Renal cortex interstitium (tissue), 15 donors: ENCODE measurements at places on chromosomes 11 and 22. TPM values are rescaled to one million over a fixed set of nuclear protein-coding genes. Genes with fewer than 3 reads are reported as not detected.

DNA sequence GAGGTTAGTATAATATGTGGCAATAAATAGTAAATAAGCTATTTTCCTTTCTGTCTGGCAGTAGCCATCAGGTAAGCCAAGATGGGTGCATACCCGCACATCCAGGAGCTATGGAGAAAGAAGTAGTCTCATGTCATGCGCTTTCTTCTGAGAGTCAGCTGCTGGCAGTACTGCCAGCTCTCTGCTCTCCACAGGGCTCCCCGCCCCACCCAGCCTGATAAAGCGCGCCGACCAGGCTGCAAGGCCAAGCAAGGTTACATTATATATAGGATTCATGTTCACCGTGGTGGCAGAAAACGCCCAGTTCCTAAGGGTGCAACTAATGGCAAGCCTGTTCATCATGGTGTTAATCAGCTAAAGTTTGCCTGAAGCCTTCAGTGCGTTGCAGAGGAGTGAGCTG, 126.2 kb downstream of the ATG16L2 start:
- DNase-seq = no peak

DNA sequence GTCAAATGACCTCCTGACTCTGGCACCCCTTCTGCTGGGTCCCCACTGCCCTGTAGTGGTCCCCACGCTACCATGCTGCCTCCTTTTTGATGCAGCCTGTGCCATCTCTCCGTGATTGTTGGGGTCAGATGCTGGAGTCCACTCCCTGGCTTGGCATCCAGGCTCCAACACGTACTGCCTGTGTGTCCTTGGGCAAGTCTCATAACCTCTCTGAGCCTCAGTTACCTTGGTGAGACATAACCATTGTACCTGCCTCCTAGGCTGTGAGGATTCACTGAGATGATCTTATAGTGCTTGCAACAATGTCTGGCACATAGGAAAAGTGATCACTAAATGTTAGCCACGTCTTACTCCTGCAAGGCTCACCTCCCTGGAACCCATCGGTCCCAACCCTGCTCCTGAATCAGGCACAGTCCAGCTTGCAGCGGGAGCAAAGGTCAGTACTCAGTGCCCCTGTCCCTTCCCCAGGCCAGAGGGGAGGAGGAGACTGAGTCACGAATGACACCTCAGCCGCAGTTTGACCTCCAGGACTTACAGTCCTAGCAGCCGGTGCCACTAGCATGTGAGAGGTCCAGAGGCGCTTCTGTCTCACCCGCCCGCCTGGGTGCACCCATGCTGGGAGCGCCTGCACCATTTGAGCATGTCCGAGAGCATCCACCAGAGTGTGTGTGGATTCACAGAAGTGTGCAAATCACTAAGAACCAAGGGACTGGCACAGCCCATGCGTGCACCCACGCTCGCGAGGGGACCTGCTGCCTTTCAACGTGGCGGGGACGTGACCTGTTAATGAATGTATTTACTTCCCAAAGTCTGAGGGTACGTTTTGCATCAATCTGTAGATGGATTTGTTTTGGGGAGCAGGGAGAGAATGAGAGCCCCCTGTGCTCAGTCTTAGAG, 3.0 kb upstream of the APOA4 start:
- DNase-seq = no peak

GRCh38 chr11:112611771-112612170, 349.4 kb upstream of the NCAM1 start:
- DNase-seq = no peak

DNA sequence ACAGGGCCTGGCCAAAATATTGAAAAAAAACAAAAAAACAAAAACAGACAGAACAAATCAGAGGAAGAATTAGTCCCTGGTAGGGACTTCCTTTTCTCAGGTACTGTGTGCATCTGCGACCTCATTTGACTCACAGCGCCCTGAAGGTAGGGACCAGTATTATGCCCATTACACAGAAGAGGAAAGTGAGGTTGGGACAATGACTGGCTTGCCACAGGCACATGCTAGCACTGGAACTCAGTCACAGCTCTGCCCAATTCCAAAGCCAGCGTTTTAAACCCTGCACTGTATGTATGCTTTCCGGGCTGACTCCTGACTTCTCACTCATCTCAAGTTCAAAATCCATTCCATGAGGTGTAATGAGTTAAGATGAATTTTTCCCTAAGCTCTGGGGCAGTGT, 3.3 kb downstream of the SEC14L4 start:
- no peak for DNase-seq

GRCh38 chr11:9923280-9923679, 259.4 kb downstream of the SWAP70 start:
- no peak for DNase-seq

GRCh38 chr11:96241331-96241841, 101.6 kb downstream of the MAML2 start:
- no peak for DNase-seq

GRCh38 chr11:71102251-71102995, 150.0 kb downstream of the SHANK2 start:
- no peak for DNase-seq

DNA sequence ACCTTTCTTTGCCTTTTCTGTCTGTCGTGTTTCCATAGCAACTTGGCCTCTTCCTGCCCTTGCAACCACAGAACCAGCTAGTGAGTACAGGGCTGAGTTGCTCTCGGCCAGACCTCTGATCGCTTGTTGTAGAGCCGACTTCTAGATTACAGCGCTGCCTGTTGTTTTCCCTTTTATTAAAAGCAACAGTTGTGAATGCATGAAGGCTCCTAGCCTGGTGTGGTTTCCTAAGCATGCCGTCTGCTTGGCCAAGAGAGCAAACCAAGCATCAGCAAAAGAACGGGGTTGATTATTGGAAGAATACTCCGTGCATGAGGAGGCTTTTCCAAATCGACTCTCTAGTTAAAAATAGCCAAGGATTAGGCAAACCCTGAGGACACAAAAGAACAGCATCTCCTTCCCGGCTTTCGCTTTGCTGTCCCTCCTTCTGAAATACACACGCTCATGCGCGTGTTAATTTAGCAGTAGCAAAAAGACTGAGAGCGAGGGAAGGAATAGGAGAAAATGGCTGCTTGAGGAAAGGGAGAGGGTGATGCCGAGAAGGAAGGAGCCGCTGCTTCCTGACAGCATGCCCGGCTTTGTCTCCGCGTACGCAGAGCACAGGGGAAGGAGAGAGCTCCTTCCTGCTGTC, 71.5 kb upstream of the TTC12 start:
- no peak for DNase-seq

DNA sequence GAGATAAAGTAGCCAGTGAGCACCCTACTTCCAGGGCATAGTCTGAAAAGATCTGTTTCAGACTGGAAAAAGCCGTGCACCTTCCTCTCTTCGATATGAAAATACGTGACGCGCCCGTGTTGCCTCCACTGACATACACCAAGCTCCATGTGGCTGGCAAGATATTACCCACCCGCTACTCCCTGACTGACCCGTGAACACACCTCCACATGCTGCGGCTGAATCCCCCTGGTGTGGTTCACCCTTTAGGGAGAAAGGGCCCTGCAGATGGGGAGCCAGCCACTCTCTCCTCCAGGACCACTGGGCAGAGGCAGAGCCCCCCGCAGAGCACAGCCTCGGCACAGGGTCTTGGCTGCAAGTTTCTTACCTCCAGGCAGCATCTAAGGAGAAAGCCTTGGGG, 245.0 kb downstream of the BRD1 start:
- DNase-seq = no peak

NRXN2 gene
- polyA plus RNA-seq = 23.4 TPM

CALCA gene
- polyA plus RNA-seq = 18.4 TPM

PAX6 gene
- polyA plus RNA-seq = not detected

PIWIL4 gene
- polyA plus RNA-seq = 2.5 TPM

MS4A6A gene
- 17.5 TPM for polyA plus RNA-seq

UBE4A gene
- 43.1 TPM for polyA plus RNA-seq

CHST1 gene
- 8.7 TPM for polyA plus RNA-seq

C22orf42 gene
- polyA plus RNA-seq = not detected
